Colonic mucosa (tissue), 4 donors: ENCODE measurements at places on chromosomes 2 and 18.

DNA sequence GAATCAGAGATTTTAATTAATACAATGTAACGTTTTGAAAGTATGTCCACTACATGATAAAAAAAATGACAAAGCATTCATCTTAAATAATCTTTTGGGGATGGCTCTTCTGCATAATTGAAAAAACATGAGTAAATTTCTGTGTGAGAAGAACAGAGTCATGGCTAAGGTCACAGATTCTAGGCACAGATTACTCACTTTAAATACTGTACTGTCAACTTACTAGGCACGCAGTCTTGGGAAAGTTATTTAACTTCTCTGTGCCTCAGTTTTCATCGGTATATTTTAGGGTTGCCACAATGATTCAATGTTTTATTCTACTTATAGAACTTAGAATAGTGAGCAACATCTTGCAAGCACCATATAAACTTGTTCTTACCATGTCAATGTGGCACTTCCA is 49.2 kb downstream of the TMEFF2 start:
- DNase-seq: no peak

GRCh38 chr2:239374896-239375277 is 25.9 kb downstream of the HDAC4 start:
- DNase-seq: no peak

GRCh38 chr2:150698016-150698661 is 210.7 kb upstream of the RND3 start:
- DNase-seq: no peak

DNA sequence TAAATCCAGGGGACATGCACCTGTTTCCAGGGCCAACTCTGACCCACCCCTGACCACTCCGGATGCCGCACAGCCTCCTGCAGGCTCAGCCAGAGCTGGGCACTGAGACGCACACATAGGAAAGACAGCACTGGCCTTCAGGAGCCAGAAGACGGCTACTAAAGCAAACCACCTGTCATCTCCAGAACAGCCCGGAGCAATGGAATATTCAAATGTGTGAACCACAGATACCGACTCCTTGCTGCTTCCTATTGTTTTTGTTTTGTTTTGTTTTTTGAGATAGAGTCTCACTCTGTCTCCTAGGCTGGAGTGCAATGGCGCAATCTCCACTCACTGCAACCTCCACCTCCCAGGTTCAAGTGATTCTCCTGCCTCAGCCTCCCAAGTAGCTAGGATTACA is 94.0 kb downstream of the LAMA1 start:
- no peak for DNase-seq

DNA sequence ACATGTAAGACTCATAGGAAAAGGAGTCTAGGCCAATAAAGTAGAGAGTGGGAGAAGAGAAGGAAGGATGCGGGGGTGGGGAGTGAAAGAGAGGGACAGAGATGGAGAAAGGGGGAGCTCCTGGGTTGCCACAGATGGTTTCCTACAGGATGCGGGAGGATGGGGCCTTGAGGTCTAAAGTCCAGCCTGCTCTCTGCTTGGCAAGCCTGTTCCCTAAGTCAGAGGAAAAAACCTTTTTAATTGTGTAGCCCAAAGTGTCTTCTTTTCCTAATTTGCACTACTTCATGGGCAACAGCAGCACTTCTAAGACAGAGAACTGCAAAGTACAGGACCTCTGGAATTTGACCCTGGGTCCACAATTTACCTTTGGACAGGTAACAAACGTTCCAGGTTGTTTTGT is 1.4 kb upstream of the FAM110C start:
- no peak for DNase-seq
